ENCODE measurements at places on chromosomes 4 and X.

DNA sequence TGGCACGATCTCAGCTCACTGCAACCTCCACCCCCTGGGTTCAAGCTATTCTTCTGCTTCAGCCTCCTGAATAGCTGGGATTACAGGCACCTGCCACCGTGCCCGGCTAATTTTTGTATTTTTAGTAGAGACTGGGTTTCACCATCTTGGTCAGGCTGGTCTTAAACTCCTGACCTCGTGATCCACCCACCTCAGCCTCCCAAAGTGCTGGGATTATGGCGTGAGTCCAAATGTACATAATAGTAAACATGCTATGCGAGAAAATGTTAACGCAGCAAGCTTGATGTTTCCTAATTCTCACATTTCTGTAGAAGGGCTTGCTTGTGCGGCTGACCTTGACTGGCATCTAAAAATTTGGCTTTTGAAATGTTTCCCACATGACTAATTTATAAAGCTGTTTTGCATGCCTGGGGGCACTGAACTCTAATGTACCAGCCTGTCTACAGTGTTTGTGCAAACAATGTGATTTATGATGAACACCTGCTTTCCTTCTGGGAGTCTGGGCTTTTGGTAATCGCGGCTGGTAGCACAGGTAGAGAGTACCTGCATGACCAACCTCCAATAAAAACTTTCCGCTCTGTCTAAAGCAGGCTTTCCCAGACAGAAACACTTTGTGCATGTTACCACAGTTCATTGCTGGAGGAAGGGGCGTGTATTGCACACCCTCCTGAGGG, 216.8 kb downstream of the IL15 start:
- no peak for DNase-seq

DNA sequence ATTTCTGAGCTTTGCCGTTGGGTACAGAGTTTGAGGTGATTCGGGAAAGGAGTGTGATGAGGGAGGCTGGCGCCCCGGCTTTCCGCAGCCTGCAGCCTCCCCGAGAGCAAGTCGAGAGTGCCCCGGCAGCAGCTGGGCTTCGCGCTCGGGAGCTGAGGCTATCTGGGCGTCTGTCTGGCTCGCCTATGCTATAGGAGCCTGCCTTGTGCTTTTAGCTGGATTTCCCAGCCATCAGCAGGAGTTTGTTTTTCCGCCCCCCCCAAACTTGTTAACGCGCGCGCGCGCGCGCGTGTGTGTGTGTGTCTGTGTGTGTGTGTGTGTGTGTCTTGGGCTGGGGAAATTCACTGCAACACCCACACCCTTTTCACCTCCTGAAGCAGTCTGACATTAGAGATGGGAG, 765 bp upstream of the DGKK start:
- DNase-seq = no peak

GRCh38 chrX:20143561-20143960, 1.9 kb upstream of the EIF1AX start:
- DNase-seq = no peak

DNA sequence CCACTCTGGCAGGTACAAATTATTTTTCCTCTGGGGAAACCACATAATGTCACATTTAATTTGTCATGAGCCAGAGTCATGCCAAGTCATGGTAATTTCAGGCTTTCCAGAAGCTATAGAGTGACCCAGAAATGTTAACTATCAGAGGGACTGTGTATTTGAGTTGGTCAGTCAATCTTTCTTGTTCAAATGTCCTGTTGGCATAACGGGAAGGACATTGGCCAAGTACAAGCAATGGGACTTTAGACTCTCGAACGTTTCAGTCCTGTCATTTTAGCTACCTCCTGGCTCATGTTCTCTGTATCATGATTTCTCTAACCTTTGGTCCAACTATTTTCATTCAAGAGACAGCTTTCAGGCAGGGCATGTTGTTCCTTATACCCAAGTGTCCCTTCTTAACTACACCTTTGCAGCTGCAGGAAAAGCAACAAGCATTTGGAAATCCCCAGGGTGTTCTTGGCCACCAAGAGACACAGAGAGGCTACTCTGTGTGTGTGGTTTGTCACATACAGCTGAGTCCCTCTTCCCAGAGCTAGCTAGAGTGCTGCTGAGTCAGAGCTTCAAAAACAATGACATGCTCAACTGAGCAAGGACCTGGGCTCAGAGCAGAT, 142.6 kb downstream of the EGF start:
- no peak for DNase-seq

DNA sequence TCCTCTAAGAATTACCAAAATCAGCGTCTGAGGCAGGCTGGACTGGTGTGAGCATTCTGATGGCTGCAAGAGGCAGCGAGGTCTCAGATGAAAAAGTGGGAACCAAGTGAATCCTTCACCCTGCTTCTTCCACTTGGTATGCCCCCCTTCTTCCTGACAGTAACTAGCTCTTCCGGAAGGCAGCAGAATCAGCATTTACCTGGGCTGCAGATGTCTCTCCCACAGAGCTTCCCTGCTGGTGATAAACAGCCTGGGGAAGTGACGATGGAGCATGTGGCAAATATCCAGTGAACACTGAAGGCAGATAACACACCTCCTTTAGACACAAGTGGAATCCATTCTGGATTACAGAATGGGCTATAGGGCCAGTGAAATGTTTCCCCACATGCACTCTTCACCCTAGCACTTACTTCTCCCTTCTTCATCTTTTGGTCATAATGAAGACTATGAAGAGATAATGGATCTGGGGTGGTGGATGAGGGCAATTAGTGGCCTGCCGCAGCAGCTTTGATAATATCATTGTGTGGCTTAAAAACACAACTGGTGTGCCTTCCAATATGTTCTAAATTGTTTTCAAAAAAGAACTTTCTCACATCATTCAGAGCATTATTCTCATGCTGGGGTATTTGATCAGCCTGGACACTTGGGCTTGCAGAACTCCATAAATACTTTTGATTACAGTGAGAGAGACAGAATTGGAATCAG, 60.8 kb upstream of the TBC1D9 start:
- no peak for DNase-seq

- no peak for DNase-seq
Observed at GRCh38 chrX:17464194-17464593, 89.2 kb downstream of the NHS start.

DNA sequence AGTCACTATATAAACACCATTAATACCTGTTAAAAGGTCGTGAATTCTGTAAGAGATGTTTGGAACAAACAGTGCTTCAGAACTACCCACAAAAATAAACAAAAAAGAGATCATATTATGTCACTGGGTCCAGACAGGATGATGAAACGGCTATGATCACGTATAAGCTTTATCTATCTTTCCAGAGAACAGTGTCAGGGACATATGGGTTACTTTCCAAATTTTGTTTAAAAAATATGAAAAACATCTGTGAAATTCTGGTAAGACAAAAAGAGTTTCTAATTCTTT, 90.0 kb downstream of the SORBS2 start:
- DNase-seq = no peak

DNA sequence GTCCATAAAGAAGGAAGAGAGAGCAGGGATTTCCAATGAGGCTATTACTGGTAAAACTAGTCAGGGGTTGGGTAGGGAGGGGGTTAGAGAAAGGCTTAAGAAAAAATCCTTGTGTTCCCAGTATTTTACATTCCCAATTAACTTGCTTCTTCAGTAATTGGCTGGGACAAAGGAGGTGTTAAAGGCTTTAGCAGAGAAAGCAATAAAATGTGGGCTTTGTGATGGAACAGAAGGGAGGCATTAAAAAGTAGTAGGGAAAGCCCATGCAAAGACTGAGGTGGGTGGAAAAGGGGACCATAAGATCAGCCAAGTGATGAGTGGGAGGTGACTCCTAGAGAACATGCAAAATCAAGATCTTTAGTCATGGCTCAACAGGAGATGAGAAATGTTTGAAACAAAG, 1467.2 kb downstream of the RPA4 start:
- DNase-seq = no peak

GRCh38 chr4:42445038-42445437, 47.8 kb downstream of the SHISA3 start:
- DNase-seq = no peak

DNA sequence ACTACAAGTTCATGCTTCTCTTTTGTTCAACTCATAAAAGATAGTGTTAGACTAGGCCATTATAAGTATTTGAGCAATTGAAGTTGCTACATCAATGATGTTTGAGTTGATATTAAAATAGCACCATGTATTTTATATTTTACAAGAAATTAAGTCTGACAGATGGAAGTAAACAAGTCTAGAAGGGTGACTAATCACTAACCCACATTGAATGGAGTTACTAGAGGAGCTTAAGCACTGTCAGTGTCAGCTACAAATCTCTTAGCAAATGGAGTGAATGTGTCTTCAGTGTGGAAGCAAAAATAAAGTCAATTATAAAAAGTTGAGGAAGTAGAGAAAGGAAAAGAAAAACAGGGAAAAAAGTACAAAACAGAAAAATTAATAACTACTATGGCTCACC, 592.5 kb downstream of the PCDH18 start:
- no peak for DNase-seq

- peak; percentile 61 for DNase-seq
Observed at GRCh38 chr4:66736606-66737005, 808.7 kb downstream of the CENPC start.
